IPS DF 6.9 (cell line): ENCODE measurements at places on chromosomes 5 and 9.

GRCh38 chr9:115690786-115691496, 462.6 kb upstream of the PAPPA start:
- DNase-seq: no peak
- no peak overlapping the region for H3K4me3 ChIP-seq
- no peak overlapping the region for H3K27ac ChIP-seq
- H3K36me3 ChIP-seq: no peaks in the 10 kb centered on the region
- H3K4me1 ChIP-seq: no peaks in the 10 kb centered on the region

GRCh38 chr5:142884029-142884428, 113.9 kb downstream of the ARHGAP26 start:
- H3K4me1 ChIP-seq: peaks cover 2% of the 10 kb centered on the region
- no peak for DNase-seq
- H3K4me3 ChIP-seq: no peak overlapping the region
- no peak overlapping the region for H3K27ac ChIP-seq
- H3K36me3 ChIP-seq: no peaks in the 10 kb centered on the region

- no peak overlapping the region for H3K27ac ChIP-seq
- no peak for DNase-seq
- H3K4me3 ChIP-seq: no peak overlapping the region
- no peaks in the 10 kb centered on the region for H3K27me3 ChIP-seq
- no peaks in the 10 kb centered on the region for H3K36me3 ChIP-seq
Measured at GRCh38 chr9:14190240-14190639, 123.7 kb downstream of the NFIB start.

DNA sequence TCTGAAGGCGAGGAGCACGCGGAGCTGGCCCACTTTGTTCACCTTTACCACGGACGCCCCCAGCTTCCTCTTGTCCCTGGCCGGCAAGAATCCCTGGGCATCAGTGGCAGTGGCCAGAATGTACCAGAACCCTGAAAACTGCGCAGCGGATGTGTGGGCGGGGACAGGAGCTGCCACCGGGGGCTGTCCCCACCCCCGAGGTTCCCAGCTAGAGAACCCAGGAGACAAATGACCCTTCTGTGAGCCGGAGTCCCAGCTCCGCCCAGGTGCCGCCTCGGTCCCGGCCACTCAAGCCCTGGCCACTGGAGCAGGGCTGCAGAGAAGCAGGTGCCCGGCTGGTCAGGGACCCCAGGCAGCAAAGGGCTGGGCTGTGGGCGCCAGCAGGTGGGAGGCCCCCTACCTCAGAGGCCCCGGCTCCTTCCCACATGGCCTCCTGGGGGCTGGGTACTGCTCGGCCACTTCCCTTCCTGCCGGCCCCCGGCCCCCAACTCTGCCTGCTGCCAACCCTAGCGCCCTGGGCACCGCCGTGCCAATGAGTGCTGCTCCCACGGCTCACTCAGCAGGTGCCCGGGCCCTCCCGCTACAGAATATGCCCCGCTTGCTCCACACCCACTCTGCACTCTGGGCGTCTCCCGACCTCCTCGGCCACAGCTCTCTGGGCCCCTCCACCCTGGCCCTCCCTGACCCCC, 713 bp downstream of the LCN10 start:
- H3K27me3 ChIP-seq: no peaks in the 10 kb centered on the region
- DNase-seq: no peak
- H3K27ac ChIP-seq: no peak overlapping the region
- no peaks in the 10 kb centered on the region for H3K36me3 ChIP-seq
- H3K4me1 ChIP-seq: peaks cover 11% of the 10 kb centered on the region

GRCh38 chr9:16515879-16516301, 354.6 kb downstream of the BNC2 start:
- DNase-seq: peak; percentile 58
- H3K4me1 ChIP-seq: peaks cover 6% of the 10 kb centered on the region
- no peak overlapping the region for H3K27ac ChIP-seq
- no peaks in the 10 kb centered on the region for H3K27me3 ChIP-seq
- H3K4me3 ChIP-seq: no peak overlapping the region
